Psoas muscle (tissue), 8 donors: ENCODE measurements at places on chromosomes 7 and 10.

- DNase-seq, result no peak
Observed at GRCh38 chr7:93889261-93889660, 1.3 kb downstream of the TFPI2 start.

DNA sequence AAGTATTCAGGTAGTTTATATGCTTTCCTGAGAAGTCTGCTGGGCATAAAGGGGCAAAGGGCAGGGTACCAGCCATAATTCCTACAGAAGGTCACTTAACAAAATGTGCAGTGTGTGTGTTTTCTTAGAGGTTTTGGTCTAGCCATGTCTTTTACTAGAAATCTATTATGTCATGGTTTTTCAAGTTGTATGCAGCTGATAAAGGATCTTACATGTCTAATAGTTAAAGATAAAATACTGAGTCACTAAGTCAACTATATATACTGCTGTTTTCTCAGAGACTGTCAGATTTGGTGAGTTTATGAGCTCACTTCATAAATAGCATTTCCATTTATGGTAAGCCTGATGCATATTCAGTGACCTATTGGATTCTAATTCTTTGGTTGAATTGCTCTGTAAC lies 7.7 kb downstream of the CASP2 start:
- no peak for DNase-seq

DNA sequence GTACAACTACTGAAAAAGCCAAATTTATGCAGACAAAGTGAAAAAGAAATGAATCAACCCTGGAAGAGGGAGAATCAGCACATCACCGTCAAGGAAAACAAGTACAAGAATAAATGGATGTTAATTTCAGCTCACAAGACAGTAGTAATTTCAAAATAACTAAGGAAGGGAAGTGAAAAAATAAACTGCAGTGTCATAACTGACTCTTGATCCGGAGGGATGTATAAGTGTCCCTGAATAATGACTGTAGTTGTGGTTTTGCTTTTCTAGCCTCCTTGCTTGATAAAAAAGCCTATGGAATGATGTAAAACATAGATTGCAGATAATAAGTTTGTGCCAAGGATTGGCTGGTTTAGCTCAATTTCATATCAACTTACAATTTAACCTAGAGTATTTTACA lies 721.1 kb upstream of the C7orf33 start:
- no peak for DNase-seq

- DNase-seq, result no peak
Observed at GRCh38 chr10:123563581-123563855, 102.6 kb upstream of the GPR26 start.

- DNase-seq, result no peak
Observed at GRCh38 chr7:19749658-19750057, 23.8 kb downstream of the TMEM196 start.
